ENCODE measurements at places on chromosomes 12 and 14. TPM values are rescaled to one million over a fixed set of nuclear protein-coding genes. Genes with fewer than 3 reads are reported as not detected.

KLRC2 gene
- not detected for total RNA-seq

C12orf60 gene
- 1.3 TPM for total RNA-seq

TXNDC16 gene
- 3.1 TPM for total RNA-seq

SLC4A8 gene
- total RNA-seq = 2.1 TPM

TEX22 gene
- total RNA-seq = under 0.01 TPM

SYNE3 gene
- 7.9 TPM for total RNA-seq

OR6C2 gene
- total RNA-seq = not detected

RAD9B gene
- under 0.01 TPM for total RNA-seq

LTBP2 gene
- total RNA-seq = 16.2 TPM

TMEM179 gene
- total RNA-seq = not detected

OAS2 gene
- total RNA-seq = not detected

TMBIM4 gene
- total RNA-seq = 105 TPM

TSPAN9 gene
- 17.0 TPM for total RNA-seq

PTCSC3 gene
- not detected for total RNA-seq

SLCO1C1 gene
- total RNA-seq = 1.2 TPM

CFAP251 gene
- 3.9 TPM for total RNA-seq

GPATCH2L gene
- 29.9 TPM for total RNA-seq
